ENCODE measurements at places on chromosomes 4 and X.

DNA sequence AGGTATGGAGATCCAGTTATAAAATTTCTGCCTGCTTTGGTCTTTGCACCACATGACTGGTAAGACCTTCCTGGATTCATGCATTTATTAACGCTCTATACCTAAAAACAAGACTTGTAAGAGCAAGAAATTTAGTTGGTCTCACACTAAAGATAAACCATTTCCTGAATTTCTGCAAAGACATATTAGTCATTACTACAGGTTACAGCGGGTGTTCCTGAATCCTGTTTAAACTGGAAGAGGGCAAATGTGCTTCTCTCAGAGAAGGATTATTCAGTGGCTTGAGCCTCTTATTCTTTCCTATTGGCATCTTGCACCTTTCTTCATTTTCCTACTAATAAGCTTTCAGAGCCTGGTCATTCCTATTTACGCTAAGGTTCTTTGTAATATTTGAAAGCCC is 397.6 kb upstream of the TENM3 start:
- DNase-seq, result peak; percentile 25

- DNase-seq, result no peak
Measured at GRCh38 chrX:41289095-41289494, 44.9 kb upstream of the DDX3X start.

DNA sequence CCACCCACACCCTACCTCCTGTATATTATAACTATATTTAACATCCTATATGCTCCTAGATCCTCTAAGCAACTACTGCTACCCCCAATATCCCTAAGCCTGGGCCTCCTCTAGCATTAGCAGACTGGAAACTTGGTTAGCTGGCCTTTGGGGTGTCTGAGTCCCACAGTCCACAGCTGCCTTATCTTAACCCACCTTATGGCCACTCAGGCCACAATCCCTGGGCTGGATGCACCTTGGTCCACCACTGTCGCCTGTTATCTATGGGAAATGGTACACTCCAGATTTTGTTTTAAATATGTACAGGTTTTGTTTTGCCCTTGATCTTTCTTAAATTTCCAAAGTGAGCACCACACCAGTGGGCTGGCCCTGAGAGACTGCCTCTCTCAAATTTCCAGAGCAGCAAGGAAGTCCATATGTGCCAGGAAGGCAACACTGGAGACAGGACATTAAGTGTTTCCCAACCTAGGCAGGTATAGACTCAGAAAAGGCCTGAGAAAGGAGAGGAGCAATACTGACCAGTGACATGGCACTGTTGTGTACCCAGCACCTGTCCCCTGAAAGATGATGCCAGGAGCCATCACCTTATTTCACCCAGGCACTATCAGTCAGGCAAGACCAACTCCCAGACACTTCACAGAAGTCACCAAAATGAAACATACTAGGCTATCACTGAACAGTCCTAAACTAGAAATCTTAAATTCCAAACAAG is 921 bp downstream of the PFKFB1 start:
- no peak for DNase-seq

DNA sequence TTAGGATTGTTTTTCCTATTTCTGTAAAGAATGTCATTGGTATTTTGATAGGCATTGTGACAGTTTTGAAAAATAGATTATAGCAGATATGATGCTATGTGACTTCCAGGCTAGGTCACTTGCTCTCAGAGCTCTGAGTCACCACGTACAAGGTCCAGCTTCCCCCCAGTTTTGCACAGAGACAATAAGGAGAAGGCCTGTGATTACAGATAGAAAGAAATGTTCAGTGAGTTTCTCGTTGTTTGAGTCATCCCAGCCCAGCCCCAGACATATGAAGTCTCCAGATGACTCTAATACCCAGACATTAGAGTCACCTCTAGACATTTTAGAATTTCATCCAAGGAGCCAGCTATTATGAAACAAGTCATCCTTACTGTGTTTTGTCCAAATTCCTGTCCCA is 57.2 kb downstream of the MFAP3L start:
- DNase-seq, result peak; percentile 76

DNA sequence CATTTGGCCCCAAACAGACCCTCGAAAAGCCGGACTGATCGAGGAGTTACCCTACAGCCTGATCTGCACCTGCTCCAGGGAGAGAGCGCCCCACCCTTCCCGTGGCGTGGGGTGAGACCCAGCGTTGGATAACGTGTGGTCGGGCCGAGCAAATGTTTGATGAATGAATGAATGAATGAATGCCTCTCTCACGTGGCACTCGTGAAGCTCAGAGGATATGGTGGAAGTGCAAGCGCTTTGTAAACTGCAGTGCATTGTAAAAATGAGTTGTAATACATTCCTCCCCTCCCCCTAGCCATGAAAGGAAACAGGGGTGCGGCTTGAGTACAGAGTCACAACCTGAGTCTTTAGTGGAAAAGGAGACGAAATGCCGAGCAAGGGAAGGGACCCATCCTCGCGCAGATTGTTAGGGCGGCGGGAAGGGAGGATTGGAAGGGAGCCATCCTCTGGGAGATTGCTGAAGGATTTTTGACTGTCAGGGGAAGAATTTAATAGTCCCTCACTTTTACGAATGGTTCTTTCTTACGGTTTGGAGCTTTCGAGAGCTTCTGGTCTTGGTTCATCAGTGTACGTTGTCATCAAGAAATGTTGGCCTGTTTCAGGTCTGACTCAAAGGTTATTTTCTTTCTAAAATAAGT is 772 bp upstream of the FBXW7 start:
- DNase-seq, result no peak

DNA sequence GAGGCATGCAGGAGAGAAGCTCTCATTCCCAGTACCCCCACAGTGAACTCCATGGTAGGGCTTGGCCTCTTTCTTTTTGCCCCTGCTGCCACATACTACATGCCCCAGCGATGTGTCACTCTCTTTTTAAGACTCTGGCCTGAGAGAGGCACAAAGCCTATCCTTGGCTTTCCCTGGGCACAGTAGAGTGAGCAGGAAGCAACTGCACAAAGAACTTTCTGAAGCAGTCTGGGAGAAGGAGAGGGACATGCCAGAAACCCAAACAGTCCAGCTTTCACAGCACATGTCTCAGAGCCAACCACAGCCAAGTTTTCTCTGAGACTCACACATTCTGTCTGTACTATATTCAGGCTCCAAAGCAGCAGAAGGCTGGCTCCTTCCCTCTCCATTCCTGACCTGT is 7.9 kb upstream of the NALF2 start:
- DNase-seq, result peak; percentile 38

- no peak for DNase-seq
Measured at GRCh38 chrX:115948018-115948923, 222.3 kb upstream of the AGTR2 start.

- no peak for DNase-seq
Measured at GRCh38 chr4:81455897-81456296, 15.8 kb downstream of the RASGEF1B start.

DNA sequence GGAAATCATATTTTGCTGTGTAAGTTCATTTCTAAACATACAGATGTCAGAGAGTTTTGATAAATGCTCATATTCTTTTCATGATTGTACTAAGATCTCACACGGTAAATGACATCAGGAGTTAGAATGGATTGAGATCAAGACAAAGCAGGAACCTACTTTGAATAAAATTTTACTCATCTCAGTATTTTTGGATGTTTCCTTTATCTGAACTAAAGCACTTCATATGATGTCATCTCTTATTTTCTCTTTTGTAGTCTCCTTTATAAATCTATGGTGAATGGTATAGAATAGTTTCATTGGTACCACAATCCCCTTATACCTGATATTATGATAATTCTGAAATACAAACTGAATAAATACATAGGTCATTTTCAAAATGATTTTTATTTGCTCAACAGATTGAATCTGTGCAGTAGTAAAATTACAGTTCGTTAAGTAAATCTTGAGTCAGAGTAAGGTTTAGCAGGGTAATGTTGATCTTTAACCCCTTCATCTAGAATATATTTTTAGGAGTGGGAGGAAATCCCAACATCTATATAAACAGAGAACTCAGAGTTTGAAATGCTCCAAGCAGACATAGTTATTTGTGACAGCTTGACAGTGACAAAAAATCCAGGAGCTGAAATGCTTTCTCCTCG is 180.0 kb downstream of the MGST2 start:
- DNase-seq, result no peak

DNA sequence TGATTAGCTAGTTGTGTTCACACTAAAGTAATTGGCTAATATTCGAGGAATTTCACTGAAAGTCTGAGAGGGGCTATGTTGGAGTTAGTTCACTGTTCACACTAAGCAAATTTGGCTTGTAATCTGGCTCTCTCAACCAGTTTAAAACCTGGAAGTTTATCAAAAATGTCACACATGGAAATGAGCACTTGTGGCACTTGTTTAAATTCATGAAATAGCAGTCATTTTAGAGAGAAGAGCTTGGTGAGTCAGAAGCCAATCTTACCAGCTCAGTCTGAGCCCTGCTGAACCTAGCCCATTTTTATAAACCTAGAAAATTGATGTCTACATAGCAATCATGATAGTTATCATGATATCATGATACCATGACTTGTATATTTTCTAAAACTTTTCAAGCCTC is 90.7 kb upstream of the JADE1 start:
- no peak for DNase-seq

DNA sequence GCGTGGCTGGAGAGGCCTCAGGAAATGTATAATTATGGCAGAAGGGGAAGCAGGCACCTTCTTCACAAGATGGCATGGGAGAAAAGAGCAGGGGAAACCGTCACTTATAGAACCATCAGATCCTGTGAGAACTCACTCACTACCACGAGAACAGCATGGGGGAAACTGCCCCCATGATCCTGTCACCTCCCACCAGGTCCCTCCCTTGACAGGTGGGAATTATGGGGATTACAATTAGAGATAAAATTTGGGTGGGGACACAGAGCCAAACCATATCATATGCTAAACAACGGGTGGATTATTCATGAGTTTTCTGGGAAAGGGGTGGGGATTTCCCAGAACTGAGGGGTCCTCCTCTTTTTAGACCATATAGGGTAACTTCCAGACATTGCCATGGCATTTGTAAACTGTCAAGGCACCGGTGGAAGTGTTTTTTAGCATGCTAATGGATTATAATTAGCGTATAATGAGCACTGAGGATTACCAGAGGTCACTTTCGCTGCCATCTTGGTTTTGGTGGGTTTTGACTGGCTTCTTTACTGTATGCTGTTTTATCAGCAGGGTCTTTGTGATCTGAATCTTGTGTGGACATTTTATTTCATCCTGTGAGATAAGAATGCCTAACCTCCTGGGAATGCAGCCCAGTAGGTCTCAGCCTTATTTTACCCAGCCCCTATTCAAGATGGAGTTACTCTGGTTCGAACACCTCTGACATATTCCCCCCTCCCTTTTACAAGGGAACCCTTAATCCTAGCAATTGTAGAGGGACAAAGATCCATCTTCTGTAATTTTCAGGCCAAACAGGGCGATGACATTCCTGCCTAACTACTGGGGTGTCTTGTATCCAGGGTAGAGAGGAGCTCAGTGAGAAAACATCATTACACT is 27.6 kb upstream of the ZNF81 start:
- DNase-seq, result no peak

GRCh38 chrX:72269671-72270251 is 7.3 kb downstream of the RPS4X start:
- peak; percentile 89 for DNase-seq

- peak; percentile 49 for DNase-seq
Measured at GRCh38 chr4:175469514-175469913, 342.6 kb downstream of the GPM6A start.

DNA sequence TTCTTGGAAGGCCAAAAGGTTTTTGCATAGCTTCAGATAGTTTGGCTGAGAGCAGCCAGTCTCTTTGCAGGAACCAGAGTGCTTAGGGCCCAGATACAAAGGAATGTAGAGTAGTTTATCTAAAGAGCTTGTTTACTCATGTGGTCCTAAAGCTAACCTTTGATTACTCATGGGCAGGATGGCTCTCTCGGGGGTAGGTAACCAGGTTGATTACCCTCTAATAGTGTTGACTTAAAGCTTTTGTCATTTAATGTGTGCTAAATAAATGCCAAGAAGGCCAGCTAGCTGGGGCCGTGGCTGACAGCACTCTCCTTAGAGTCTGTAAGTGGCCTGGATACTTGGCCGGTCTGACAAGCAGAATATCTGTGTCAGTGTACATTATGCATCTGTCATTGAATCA is 69.7 kb upstream of the MAGEB16 start:
- no peak for DNase-seq

DNA sequence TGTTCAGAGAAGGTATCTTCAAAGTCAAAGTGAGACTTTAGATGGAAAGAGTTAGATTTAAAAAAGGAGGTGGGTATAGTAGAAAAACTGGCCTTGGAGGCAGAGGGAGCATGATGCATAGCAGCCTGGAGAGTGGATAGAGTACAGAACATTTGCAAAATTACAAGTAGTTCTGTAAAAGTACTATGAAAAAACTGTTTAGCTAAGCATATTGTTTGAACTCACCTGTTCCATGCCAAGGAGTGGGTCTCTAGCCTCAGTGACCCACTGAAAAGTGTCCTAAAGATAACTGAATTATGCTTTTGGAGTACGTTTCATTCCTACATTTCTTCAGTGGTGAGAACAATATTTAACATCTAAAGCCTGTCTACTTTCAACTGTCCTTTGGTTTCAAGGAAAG is 218.9 kb downstream of the NAP1L3 start:
- DNase-seq, result no peak

- peak; percentile 15 for DNase-seq
Measured at GRCh38 chrX:39935411-39936064, 162.2 kb downstream of the BCOR start.

DNA sequence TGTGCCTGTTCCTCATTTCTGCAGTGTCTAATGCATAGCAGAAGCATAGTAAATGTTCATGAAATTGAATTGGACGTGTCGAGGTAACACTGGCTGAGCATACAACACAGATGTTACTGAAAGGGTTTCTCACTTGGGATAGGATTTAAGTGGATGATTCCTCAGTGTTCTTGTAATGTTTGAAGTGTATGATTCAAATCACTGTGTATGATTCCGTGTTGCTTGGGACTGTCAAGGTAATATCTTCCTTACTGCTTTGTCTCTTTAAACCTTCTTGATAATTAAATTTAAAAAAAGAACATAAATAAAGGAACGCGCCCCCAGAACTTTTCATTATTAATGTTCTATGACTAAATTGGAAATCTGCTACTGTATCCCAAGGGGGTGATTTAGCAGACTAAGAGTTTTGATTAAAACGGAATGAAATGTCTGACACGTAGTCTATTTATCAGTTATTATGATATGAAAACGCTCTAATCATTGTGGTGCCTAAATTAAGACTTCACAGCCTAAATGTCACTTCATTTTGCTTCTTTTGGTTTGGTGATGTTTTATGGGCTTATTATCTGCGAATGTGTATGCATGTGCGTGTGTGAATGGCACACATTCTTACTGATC is 696.9 kb upstream of the EPHA5 start:
- DNase-seq, result no peak

GRCh38 chr4:12723849-12724447 is 760.2 kb downstream of the RAB28 start:
- peak; percentile 23 for DNase-seq
